Smooth muscle cell of trachea (primary cell): ENCODE measurements at places on chromosomes 6 and 20. TPM values are rescaled to one million over a fixed set of nuclear protein-coding genes. Genes with fewer than 3 reads are reported as not detected.

The DPPA5 gene
- not detected in 2 replicates for total RNA-seq

The CST7 gene
- total RNA-seq = not detected in 2 replicates

The FAXC gene
- total RNA-seq = 0.66 and 1.3 TPM in 2 replicates

The SIRPB1 gene
- 0.29 and 1.2 TPM in 2 replicates for total RNA-seq

The ETV7 gene
- total RNA-seq = 0.29 and 0.99 TPM in 2 replicates

The RAET1E gene
- total RNA-seq = 2.2 and 4.8 TPM in 2 replicates
